ENCODE measurements at places on chromosomes 1 and 21.

- no peak for DNase-seq
Observed at GRCh38 chr1:155050560-155051341, at the start of gene ADAM15. Gene ADAM15, plus strand, starts transcription at chr1:155051316. Its CDS starts 71 bp downstream, at chr1:155051387.

GRCh38 chr1:179996099-179996498 lies 41.5 kb downstream of the CEP350 start:
- no peak for DNase-seq

- no peak for DNase-seq
Observed at GRCh38 chr1:19336543-19336942, 24.4 kb downstream of the SLC66A1 start.

- DNase-seq, result no peak
Observed at GRCh38 chr1:176789571-176790090, 326.7 kb downstream of the PAPPA2 start.

All from stimulated activated CD8-positive, alpha-beta memory T cell treated with anti-CD3 and anti-CD28 coated beads, Interleukin-4, amount 100 ng/mL, for 1 hour (primary cell).